ENCODE measurements at places on chromosomes 13 and 19.
A peak's percentile ranks its signal among the peaks of the same experiment; 100 is the strongest.

GRCh38 chr13:25181597-25181996 lies 9.5 kb upstream of the AMER2 start:
- H3K4me1 ChIP-seq = peaks cover 6% of the 10 kb centered on the region
- peaks cover 59% of the 10 kb centered on the region for H3K27me3 ChIP-seq
- no peak for DNase-seq
- H3K27ac ChIP-seq = no peak overlapping the region
- H3K4me3 ChIP-seq = no peak overlapping the region

DNA sequence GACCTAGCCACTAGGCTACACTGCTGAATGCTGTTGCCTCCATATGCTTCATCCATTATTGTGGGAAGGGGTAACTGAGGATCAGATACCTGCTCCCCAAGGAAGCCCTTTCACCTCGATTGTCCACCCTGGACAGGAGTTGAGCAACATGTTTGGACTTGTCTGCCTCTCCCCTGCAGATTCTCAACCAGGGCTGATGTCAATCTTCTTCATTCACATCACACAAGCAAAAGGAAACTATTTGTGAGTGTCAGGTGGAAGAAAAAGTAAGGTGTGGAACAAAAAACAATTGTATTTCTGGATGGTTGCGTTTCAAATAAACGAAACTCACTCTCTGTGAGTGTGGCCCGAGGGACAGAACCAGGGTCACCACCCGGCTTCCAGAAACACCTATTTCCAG lies 29.5 kb upstream of the MUC16 start:
- DNase-seq = no peak
- H3K27ac ChIP-seq = no peak overlapping the region
- H3K36me3 ChIP-seq = no peaks in the 10 kb centered on the region
- no peak overlapping the region for H3K4me3 ChIP-seq
- H3K27me3 ChIP-seq = peaks cover 9% of the 10 kb centered on the region

DNA sequence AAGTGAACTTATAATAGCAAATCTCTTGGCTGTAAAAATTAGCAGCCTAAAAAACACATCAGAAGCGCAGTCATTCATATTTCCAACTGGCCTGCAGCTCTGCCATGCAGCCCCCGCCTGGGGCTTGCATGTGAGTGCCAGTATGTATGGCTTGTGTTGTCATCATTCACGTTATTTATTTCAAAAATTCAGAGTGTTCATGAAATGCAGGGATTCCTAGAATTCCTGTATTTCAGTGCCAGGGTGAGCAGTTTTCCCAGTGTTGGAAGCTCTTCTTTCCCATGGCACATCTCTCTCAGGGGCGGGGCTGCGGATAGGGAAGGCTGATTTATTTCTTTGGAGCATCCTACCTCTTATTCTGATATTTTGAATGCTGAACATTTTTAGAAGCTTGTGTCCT lies 234.6 kb downstream of the FGF9 start:
- H3K4me3 ChIP-seq = no peak overlapping the region
- DNase-seq = no peak
- no peaks in the 10 kb centered on the region for H3K4me1 ChIP-seq
- no peak overlapping the region for H3K27ac ChIP-seq
- H3K27me3 ChIP-seq = peaks cover 4% of the 10 kb centered on the region

DNA sequence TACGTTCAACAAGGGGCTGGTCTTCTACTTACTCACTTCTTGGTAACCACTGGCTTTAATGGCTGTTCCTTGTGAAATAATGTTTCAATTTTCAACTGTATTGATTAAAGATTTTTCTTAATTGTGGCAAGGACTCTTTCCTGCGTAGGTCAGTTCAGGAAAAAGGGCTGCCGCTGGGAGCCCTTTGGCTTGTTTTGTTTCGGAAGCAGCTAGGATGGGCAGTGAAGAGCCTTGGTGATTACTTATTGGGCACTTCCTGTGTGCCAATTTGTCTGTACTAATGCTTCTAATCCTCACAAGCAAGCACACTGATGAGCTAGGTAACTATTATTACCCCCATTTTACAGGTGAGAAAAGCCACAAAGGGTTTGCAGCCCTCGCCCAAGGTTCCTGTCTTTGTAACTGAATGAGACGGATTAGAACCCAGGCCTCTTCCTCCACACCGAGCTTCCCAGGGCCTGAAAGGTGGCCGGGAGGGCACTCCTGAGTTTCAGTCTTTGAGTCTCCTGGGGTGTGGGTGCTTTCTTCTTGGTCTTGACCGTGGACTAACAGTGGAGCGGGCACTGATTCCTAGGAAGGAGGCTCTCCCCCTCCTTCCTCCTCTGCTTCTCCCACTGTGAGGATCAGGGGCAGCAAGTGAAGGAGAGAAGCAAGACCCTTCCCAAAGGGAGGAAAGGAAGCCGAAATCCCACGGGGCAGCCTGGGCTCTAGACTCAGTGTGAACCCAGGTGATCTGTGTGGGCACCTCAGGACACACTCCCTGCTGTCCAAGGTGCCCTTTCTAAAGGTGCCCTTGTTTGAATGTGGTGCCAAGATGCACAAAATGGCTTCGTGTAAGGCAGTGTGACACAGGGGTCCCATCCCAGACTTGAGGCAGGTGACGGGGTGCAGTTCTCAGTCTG lies 3.7 kb downstream of the COL4A2 start:
- H3K4me3 ChIP-seq = no peak overlapping the region
- no peak for DNase-seq
- peaks cover 2% of the 10 kb centered on the region for H3K4me1 ChIP-seq
- no peaks in the 10 kb centered on the region for H3K36me3 ChIP-seq
- H3K27me3 ChIP-seq = peaks cover 31% of the 10 kb centered on the region

DNA sequence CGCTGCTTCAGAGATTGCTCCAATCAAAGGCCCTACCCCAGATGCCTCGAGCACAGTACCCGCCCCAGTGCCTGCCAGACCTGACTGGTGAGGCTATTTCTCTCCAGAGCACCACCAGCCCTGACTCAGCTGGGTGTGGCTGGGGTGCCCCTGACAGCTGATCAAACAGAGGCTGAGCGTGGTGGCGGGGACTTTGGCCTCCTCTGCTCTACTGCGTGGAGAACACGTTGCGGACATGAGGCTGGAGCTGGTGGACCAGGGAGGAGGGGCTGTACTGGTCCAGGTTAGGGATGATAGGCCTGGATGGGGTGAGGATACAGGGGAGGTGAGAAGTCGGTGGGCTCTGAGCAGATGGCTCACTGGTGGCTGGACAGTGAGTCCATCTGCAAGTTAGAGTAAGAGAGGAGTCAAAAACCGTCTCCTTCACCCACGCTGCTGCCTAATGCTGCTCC lies 3.5 kb upstream of the DOCK6 start:
- H3K27ac ChIP-seq = no peak overlapping the region
- H3K36me3 ChIP-seq = no peaks in the 10 kb centered on the region
- H3K4me3 ChIP-seq = no peak overlapping the region
- no peak for DNase-seq
- H3K4me1 ChIP-seq = peaks cover 3% of the 10 kb centered on the region

GRCh38 chr19:50465986-50466705 lies 10.2 kb upstream of the EMC10 start:
- H3K27me3 ChIP-seq = no peaks in the 10 kb centered on the region
- no peaks in the 10 kb centered on the region for H3K36me3 ChIP-seq
- DNase-seq = no peak
- no peak overlapping the region for H3K27ac ChIP-seq
- H3K4me3 ChIP-seq = no peak overlapping the region
- H3K4me1 ChIP-seq = peaks cover 3% of the 10 kb centered on the region

- no peak overlapping the region for H3K27ac ChIP-seq
- peaks cover 34% of the 10 kb centered on the region for H3K4me1 ChIP-seq
- no peaks in the 10 kb centered on the region for H3K36me3 ChIP-seq
- no peaks in the 10 kb centered on the region for H3K27me3 ChIP-seq
These were observed 35.6 kb downstream of the ATP11A start for GRCh38 chr13:112725346-112726015.

GRCh38 chr13:24574847-24575246 lies 62.3 kb upstream of the PARP4 start:
- H3K4me3 ChIP-seq = peak overlapping the region; percentile 32
- H3K27ac ChIP-seq = no peak overlapping the region
- H3K27me3 ChIP-seq = no peaks in the 10 kb centered on the region
- peaks cover 6% of the 10 kb centered on the region for H3K4me1 ChIP-seq
- DNase-seq = no peak

GRCh38 chr13:95298169-95298965 lies 2.9 kb downstream of the ABCC4 start:
- peaks cover 20% of the 10 kb centered on the region for H3K4me1 ChIP-seq
- DNase-seq = no peak

GRCh38 chr13:69704311-69704710 lies 403.3 kb upstream of the ATXN8OS start:
- H3K27me3 ChIP-seq = no peaks in the 10 kb centered on the region
- no peak overlapping the region for H3K4me3 ChIP-seq
- H3K27ac ChIP-seq = no peak overlapping the region
- no peaks in the 10 kb centered on the region for H3K36me3 ChIP-seq
- no peaks in the 10 kb centered on the region for H3K4me1 ChIP-seq

DNA sequence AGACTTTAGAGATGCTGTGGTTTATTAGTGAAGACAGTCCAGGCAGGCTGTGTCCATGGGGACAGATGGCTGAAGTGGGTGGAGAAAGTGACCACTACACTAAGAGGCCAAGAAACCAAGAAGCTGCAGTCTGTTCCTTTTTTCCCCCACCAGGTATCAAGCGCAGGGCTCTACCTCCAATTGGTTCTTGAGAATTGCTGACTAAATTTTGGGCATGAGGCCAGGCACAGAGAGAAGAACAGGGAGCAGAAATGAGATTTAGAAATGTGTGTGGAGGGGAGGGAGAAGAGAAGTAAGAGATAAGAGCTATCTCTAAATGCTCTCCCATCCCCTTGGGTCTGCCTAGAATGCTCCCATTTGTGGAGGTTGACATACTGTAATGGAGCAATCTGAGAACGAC lies 12.3 kb upstream of the CYSLTR2 start:
- no peak overlapping the region for H3K27ac ChIP-seq
- peaks cover 2% of the 10 kb centered on the region for H3K36me3 ChIP-seq
- H3K27me3 ChIP-seq = peaks cover 12% of the 10 kb centered on the region
- no peaks in the 10 kb centered on the region for H3K4me1 ChIP-seq
- no peak overlapping the region for H3K4me3 ChIP-seq

DNA sequence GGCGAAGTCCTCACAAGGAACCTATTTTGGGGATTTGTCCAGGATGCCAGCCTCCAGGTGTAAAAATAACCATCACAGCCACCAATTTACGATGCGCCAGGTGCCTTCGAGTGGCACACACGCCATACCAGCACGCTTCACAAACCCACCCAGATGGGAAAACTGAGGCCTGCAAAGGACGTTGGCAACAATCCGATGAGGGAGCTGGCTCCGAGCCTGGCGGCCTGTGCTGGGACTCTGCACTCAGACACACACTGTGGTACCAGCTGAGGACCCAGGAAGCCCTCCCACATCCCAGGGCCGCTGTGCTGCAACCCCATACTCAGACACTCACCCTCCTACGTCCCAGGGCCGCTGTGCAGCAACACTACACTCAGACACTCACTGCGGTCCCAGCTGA lies 65.0 kb upstream of the C13orf46 start:
- H3K27me3 ChIP-seq = no peaks in the 10 kb centered on the region
- no peak for DNase-seq
- no peak overlapping the region for H3K4me3 ChIP-seq
- H3K27ac ChIP-seq = peak overlapping the region; percentile 73
- H3K36me3 ChIP-seq = peaks cover 4% of the 10 kb centered on the region
- peaks cover 29% of the 10 kb centered on the region for H3K4me1 ChIP-seq
